Peyer's patch (tissue), 4 donors: ENCODE measurements at places on chromosomes 4 and X. TPM values are rescaled to one million over a fixed set of nuclear protein-coding genes. Genes with fewer than 3 reads are reported as not detected.

GRCh38 chr4:103372002-103372558 is 173.9 kb upstream of the CENPE start:
- H3K36me3 ChIP-seq: no peaks in the 10 kb centered on the region
- H3K4me1 ChIP-seq: no peaks in the 10 kb centered on the region
- no peaks in the 10 kb centered on the region for H3K27me3 ChIP-seq
- no peak overlapping the region for H3K27ac ChIP-seq

DNA sequence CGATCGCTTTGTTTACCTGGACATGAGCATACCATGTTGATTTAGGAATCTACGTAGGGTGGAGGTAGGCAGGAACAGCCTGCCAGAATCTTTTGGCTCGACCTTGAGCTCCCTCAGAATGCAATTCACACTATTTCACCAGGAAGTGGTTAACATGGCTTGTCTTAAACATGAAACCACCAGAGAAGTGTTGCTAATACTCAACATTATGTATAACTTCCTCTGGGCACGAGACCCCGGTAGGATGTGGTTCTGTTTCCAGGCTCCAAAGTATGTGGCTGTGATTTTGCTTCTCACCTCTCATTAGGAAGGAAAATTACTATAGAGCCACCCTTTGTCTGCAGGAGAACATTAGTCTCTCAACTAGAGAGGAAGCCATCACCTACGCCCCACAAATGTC is 59.0 kb upstream of the VCX3B start:
- H3K36me3 ChIP-seq: no peaks in the 10 kb centered on the region
- no peak overlapping the region for H3K27ac ChIP-seq
- no peaks in the 10 kb centered on the region for H3K27me3 ChIP-seq
- no peak overlapping the region for H3K4me3 ChIP-seq

GRCh38 chr4:155822572-155822971 is 43.5 kb downstream of the ASIC5 start:
- no peak for DNase-seq
- no peak overlapping the region for H3K4me3 ChIP-seq
- H3K4me1 ChIP-seq: no peaks in the 10 kb centered on the region

DNA sequence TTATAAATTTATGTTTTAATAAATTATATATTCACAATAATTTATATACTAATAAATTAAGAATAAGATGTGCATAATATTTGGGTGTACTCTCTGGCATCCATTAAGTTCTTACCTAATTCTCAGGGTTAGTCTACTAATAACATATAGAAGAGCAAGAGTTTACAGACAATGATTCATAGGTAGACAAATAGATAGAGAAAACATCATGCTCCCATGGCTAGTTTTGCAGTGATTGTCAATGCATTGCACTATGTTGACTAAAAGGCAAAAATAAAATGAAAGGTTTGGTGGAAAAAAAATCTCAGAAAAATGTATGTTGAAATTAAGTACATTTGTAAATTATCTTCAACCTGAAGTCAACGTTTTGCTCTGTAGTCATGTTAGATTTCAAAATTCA is 606.0 kb downstream of the KCTD8 start:
- no peaks in the 10 kb centered on the region for H3K36me3 ChIP-seq
- no peak overlapping the region for H3K4me3 ChIP-seq
- no peaks in the 10 kb centered on the region for H3K27me3 ChIP-seq
- H3K4me1 ChIP-seq: no peaks in the 10 kb centered on the region

DNA sequence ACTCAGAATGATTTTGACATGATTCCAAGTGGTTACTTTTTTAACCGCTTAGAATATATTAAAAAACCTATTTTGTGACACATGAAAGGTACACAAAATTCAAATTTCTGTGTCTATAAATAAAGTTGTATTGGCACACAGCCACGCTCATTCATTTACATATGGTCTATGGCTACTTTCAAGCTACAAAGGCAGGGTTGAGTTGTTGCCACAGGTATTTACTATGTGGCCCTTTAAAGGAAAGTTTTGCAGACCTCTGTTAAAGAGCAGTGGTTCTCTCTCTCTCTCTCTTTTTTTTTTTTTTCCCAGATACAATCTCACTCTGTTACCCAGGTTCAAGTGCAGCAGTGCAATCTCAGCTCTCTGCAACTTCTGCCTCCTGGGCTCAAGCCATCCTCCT is 23.0 kb downstream of the GPM6B start:
- H3K27ac ChIP-seq: no peak overlapping the region
- no peaks in the 10 kb centered on the region for H3K4me1 ChIP-seq
- no peak for DNase-seq
- no peak overlapping the region for H3K4me3 ChIP-seq

Gene CEP135
- total RNA-seq: 28.1 TPM

GRCh38 chr4:167435786-167436185 is 201.5 kb upstream of the SPOCK3 start:
- no peaks in the 10 kb centered on the region for H3K36me3 ChIP-seq
- H3K4me1 ChIP-seq: no peaks in the 10 kb centered on the region
- no peak for DNase-seq
- no peak overlapping the region for H3K27ac ChIP-seq

Gene EDA
- not detected for total RNA-seq

DNA sequence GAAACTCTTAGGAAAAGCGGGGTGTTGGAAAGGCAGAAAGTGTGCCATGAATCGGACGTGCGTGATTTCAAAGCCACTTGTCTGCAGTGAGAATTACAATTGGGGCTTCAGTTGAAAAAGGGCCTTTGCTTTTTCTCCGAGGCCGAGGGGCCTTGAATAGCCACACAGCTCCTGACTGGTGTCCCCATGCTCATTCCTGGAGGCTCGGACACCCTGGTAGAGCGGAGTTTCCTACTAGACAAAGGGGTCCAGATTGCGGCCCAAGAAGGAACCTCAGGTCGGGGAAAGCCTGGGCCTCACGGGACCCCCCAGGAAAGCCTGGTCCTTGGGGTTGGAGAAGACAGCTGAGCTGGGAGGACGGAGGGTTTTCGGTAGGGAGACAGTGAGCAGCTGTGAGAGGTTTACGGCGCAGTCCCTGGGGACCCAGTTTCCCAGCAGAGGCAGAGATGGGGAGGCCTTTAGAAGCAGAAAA is 3.0 kb upstream of the SHOX start:
- no peak overlapping the region for H3K4me3 ChIP-seq
- H3K36me3 ChIP-seq: no peaks in the 10 kb centered on the region
- H3K4me1 ChIP-seq: peaks cover 4% of the 10 kb centered on the region
- peaks cover 26% of the 10 kb centered on the region for H3K27me3 ChIP-seq
- no peak overlapping the region for H3K27ac ChIP-seq

Gene NOA1
- 32.6 TPM for total RNA-seq

DNA sequence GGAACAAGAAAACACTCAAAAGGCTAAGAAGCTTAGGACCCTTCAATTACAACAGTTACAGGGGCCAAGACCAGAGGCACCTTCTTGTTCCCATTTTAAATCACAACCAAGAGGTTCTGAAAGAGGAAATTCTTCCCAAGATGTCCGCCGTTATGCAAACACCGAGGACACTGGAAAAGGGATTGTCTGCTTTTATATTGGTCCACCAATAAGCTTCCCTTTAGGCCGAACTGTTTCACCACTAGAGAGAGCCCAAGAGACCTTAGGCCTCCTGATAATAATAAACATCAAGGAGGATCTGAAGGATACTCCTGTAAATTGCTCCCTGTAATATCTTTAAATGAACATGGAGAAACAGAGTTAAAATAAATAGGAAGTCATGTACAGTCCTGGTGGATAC is 92.6 kb upstream of the NLRP2B start:
- H3K4me3 ChIP-seq: no peak overlapping the region
- H3K36me3 ChIP-seq: no peaks in the 10 kb centered on the region
- H3K27me3 ChIP-seq: no peaks in the 10 kb centered on the region
- H3K4me1 ChIP-seq: no peaks in the 10 kb centered on the region
- H3K27ac ChIP-seq: no peak overlapping the region
- no peak for DNase-seq

Gene PRRG1
- total RNA-seq: 9.1 TPM

DNA sequence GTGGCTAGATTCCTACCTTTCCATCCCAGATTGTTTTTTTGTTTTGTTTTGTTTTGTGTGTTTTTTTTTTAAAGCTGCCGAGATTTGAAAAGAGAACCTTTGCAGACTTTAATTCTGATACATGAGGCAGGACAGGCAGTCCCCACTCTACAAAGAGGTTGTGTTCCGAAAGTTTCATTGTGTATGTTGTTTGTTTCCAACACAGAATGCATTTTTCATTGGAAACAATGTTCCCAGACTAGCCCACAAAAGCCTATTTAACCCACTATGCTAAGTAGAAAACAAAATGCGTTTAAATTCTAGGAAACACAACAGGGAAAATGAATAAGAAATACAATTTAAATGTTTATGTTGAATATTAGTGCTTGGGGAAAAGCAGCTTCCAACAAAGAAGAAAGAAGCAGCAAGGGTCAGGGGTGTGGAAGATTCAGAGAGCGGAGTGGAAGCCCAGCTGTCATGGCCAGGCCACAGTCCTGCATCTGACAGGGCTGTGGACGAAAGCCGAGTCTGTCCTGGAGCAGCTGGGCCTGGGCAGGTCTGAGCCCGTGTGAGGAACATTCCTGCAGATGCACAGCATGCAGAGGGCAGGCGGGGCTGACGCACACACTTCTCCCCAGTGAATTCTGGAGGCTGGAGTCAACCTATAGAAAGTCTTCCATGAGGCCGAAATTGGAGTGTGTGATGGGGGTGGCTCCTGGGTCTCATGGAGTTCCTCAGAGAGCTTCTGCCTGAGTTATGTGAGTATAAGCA is 12.4 kb upstream of the SETD7 start:
- H3K36me3 ChIP-seq: no peaks in the 10 kb centered on the region
- no peaks in the 10 kb centered on the region for H3K4me1 ChIP-seq
- H3K27me3 ChIP-seq: no peaks in the 10 kb centered on the region
- H3K4me3 ChIP-seq: no peak overlapping the region
- no peak overlapping the region for H3K27ac ChIP-seq

Gene SLC2A9
- total RNA-seq: 20.3 TPM

DNA sequence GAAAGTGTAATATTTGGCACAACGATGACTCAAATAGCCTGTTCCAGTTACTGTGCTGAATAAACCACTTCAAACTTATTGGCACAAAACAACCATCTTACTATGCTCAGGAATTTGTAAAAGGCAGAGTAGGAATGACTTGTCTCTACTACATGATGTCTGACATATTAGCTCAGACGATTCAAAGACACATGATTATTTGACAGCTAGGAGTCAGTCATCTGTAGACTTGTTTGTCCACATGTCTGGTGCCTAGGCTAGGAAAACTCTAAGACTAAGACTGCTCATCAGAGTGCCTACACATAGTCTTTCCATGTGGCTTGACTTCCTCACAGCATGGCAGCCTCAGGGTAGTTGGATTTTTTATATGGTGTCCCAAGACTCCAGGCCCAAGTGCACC is 154.5 kb downstream of the FANCB start:
- H3K36me3 ChIP-seq: no peaks in the 10 kb centered on the region
- H3K27ac ChIP-seq: no peak overlapping the region
- no peak overlapping the region for H3K4me3 ChIP-seq
- H3K4me1 ChIP-seq: no peaks in the 10 kb centered on the region
- H3K27me3 ChIP-seq: no peaks in the 10 kb centered on the region

DNA sequence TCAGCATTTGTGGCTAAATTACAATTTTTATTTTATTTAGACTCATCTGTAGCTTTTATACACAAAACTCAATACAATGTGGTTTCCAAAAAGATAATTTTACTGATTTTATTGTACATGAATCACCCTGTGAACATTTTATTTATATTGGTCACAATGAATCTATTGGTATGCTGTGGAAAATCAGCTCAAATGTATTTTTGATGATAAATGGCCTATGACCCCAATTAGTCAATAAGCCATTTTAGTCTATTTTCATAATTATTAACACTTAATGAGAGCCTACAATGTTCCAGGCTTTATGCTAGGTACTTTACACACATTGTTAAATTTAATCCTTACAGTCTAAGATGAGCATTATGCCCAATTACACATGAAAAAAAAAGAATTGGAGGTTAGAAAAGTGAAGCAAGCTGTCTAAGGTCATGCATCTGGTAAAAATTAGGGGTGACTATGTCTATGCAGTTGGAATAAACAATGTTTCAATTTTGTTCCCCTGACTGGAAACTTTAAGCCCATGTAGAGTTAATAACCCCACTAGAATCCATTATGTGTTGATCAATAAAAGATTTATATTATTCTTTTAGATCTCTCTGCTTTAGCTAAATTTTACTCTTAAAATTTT is 344.7 kb downstream of the PABPC4L start:
- H3K36me3 ChIP-seq: no peaks in the 10 kb centered on the region
- DNase-seq: no peak
- H3K4me3 ChIP-seq: no peak overlapping the region
- H3K27me3 ChIP-seq: no peaks in the 10 kb centered on the region
- H3K27ac ChIP-seq: no peak overlapping the region

Gene EGFL6
- not detected for total RNA-seq

Gene POLN
- 4.2 TPM for total RNA-seq

Gene ADH7
- not detected for total RNA-seq

Gene FGF2
- 1.0 TPM for total RNA-seq

Gene P2RY8
- 5.8 TPM for total RNA-seq

Gene ANKRD37
- total RNA-seq: 8.7 TPM

Gene LINC00632
- 64.4 TPM for total RNA-seq

GRCh38 chr4:166896254-166896653 is 338.0 kb downstream of the SPOCK3 start:
- no peaks in the 10 kb centered on the region for H3K36me3 ChIP-seq
- no peak overlapping the region for H3K27ac ChIP-seq
- DNase-seq: no peak
- no peaks in the 10 kb centered on the region for H3K4me1 ChIP-seq

GRCh38 chr4:143424276-143424675 is 87.6 kb downstream of the GAB1 start:
- no peak overlapping the region for H3K27ac ChIP-seq
- DNase-seq: no peak
- H3K4me3 ChIP-seq: no peak overlapping the region
- no peaks in the 10 kb centered on the region for H3K4me1 ChIP-seq
- H3K36me3 ChIP-seq: no peaks in the 10 kb centered on the region

Gene SHROOM4
- total RNA-seq: 3.3 TPM

DNA sequence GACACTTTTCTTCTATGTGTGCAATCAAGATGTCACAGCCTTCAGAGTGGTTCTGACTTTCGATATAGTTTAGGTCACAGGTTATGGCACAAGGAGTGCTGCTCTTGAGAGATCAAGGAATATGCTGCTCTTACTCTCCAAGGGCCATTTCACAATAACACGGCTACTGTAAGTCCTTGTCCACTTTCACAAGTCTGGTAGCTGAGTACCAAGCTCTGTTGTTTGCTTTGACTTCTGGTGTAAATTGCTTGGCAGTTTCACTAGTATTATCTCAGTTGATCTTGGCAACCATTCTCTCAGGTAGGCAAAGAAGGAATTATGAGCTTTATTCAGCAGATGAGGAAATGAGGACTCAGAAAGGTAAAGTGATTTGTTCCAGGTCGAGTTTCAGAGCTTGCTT is 35.4 kb upstream of the SPANXB1 start:
- H3K36me3 ChIP-seq: no peaks in the 10 kb centered on the region
- no peak overlapping the region for H3K4me3 ChIP-seq
- H3K4me1 ChIP-seq: no peaks in the 10 kb centered on the region

Gene RTL5
- 1.7 TPM for total RNA-seq

Gene CENPVL2
- total RNA-seq: not detected

Gene DACH2
- not detected for total RNA-seq
